CD4-positive, alpha-beta T cell treated with Interleukin-6 at 100 ng/mL for 8 hours (primary cell): ENCODE measurements at places on chromosomes 3 and 15.

DNA sequence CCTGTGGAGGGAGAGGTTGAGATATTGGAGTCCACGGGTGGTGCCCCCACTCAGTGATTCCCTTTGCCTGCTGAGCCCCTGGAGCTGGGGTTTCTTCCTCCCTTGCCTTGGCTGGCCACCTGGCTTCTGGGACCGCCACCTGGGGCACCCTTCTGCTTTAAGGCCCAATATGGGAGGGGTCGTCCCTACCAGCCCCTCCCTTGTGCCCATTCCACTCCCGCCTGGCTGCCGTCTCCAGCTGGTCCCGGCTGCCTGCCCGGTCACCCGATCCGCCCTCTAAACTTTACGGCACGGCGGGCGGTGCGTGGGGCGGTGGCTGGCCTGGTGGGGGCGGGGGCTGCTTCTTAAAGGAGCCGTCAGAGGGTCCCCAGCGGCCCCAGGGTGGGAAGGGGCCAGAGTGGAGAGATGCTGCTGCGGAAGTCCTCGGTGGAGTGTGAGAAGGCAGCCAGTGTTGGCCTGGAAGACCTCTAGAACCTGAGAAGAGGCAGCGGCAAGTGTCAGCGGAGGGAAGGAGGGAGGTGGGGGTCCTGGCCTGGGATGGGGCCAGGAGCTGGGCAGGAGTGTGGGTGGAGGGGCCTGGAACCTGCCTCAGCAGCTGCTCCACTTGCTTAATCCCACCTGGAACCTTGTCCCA is 1.6 kb upstream of the SEMA3B start:
- DNase-seq: no peak

GRCh38 chr15:67512933-67513714 is 7.8 kb upstream of the C15orf61 start:
- no peak for DNase-seq

DNA sequence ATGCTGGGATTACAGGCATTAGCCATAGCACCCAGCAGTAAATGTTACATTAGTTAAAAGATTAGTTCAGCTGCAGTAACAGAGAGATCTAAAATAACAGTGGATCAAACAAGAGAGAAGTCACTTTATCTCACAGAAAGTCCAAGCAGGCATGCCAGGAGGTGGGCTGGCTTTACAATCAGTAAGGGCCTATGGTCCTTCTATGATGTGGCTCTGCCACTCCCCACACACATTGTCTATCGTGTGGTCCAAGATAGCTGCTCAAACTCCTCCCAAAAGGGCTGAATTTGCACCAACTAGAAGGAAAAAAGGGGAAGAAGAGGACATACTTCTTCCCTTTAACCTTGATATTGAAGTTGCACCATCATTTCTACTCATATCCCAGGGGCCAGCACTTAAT is 4.6 kb upstream of the RUVBL1 start:
- no peak for DNase-seq

DNA sequence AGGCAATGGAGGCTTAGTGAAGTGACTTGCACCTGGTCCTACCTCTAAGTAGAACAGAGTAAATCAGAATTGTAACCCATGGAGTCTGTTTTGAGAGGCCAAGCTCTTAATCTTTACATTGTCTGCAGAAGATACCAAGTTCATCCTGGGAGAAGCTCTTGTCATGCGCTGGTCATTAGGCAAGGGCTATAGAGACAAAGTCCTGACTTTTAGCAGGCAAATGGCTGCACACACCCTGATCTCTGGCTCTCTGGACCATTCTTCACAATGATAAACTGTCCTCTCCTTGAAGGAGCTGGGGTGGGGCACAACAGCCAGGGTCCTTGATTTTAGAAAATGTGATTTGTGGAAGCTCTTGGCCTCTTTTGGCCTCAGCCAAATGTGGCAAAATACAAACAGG is 65.4 kb downstream of the MCTP2 start:
- no peak for DNase-seq

DNA sequence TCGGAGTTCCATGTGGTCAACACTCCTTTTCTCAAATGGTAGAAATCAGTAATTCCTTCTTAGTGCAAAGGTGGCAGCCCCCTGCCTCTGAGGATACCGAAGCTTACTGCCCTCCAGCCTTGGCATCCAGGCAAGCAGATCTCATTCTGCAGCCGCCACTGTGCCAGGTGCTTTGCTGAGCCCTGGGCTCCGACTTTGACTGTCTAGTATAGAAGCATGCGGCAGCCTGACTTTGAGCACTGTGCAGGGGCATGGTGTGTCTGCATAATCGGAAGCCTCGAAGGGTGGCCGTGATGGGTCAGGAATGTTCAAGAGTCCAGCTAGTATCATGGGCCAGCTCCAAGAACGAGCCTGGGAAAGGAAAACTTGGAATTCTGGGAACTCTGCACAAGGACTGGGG is 39.7 kb downstream of the ABTB1 start:
- no peak for DNase-seq

GRCh38 chr3:33525232-33525631 is 85.0 kb upstream of the UBP1 start:
- no peak for DNase-seq

GRCh38 chr15:92164327-92165000 is 229.2 kb upstream of the ST8SIA2 start:
- no peak for DNase-seq

DNA sequence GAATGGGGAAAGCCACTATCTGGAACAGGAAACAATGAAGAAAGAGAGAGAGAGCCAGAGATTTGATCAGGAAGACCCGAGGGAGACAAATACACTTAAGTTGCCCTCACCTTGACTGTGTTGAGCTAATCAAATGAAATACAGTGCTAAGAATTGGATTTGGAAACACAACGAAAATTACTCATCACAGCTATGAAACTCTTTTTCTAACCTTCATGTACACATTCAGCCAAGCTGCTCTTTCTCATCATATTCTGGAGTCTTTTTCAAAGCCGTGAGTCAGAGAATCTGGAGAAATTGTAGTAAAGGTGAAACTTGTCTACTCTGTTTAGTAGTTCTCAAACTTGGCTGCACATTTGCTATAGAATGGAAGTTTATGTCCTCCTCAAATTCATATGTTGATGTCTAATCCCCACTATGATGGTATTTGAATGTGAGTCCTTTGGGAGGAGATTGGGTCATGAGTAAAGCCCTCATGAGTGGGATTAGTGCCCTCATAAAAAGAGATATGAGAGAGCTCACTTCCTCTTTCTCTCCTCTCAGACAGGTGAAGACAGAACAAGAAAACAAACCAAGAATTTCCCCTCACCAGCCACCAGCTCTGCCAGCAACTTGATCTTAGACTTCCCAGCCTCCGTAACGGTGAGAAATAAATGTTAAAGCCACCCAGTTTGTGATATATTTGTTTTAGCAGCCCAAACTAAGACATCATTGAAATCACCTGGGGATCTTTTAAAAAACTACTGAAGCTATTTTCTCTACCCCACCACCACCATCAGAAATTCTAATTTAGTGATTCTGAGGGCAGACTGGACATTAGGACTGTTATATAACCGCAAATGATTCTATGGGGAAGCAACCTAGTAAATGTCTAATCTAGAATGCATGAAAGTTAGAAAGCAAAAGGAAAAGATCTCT is 143.6 kb upstream of the GRM7 start:
- no peak for DNase-seq

- DNase-seq: no peak
Measured at GRCh38 chr3:138960417-138960852, 13.4 kb downstream of the FOXL2NB start.

GRCh38 chr3:119626196-119626595 is 28.5 kb downstream of the PLA1A start:
- no peak for DNase-seq

GRCh38 chr3:158053386-158053785 is 52.8 kb downstream of the SHOX2 start:
- no peak for DNase-seq

GRCh38 chr3:141341536-141341935 is 26.8 kb upstream of the ZBTB38 start:
- no peak for DNase-seq

DNA sequence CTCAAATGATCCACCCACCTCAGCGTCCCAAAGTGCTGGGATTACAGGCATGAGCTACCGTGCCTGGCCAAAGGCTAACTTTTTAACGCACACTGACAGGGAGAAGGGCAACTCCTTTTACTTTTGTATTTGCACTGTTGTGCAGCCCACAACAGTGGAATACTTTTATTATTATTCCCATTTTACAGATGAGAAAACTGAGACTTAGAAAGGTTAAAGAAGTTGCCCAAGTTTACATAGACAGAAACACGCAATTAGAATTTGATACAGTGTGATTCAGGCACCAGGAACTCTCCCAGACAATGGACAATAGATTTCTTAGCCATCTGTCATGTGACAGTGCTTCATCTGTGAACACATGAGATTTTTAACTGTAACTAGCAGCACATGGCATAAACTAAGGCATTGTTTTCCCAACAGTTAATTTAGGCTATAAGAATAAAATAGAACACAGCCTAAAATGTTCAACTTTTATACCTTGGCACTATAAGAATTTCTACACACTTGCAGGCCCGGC is 18.8 kb downstream of the STAG1 start:
- DNase-seq: no peak

DNA sequence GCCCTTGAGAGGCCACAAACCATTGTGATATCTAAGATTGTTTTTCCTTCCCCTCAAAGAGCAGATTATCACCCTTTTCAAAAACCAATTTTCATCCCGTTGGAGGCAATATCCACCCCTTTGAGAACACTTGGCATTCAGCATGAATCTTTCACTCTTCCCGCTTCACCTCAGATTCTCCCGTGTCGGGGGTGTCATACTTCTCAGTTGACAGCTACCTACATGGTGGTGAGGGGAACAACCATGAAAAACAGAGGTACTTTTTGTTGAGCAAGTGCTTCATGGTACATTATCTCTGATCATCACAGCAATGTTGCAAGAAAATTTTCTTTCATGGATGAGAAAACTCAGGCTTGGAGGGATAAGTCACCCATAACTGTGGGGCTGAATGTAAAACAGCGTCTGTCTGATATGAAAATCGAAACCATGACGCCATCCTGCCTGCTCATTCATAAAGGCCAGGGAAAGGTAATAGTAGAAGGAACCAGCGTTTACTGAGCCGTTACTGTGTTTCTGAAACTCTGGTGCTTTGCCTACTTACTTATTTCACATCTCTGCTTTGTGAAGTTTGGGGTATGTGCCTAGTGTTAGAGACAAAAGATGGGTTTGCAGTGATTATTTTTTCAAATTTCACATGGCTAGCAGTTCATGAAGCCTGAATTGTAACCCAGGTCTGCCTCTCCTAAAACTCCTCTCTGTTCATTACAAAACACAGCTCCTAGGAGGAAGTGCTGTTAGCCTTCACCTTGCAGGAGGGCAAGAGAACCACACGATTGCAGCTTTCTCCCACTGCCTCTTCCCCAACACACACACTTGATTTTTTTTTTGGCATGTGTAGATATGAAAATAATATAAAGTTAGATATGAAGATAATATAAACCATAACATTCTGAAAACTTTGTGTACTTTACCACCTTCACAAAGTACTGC is 35.4 kb downstream of the SV2B start:
- no peak for DNase-seq

DNA sequence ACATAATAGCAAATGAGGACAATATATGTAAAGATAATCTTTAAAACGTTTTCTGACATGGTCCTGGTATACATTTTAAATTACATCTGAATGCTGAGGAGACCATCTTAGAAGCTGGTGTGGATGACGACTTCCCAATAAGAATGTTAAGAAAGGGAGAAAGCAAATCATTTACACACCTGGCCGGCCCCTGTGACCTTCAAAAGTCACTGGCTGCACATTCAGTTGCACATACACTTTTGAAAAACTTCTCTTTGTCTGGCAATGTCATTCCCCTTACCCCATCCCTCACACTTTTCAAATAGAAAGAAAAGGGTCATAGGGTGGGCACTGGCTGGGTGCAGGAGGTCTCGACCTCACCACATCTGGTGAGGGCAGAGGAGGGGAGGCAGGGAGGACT is 391.0 kb downstream of the MECOM start:
- no peak for DNase-seq

GRCh38 chr3:69433969-69434325 is 48.1 kb upstream of the FRMD4B start:
- DNase-seq: no peak

DNA sequence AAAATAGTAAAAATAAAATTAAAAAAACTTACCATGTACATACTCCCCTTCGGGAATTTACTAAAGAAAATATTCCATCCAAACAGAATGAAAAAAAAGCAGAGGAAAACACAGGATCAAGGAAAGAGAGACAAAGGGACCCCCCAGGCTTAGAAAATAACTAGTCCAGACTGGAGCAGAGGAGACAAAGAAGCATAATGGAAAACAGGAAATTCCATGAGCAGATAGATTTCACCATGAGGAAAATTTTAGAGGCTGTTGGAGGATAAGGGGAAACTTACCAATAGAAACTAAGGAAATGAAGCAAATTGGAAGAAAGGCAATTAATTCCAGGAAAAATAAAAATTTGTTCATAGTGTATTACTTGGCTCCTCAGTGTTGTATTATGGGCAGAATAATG is 36.7 kb downstream of the SLC27A2 start:
- no peak for DNase-seq

DNA sequence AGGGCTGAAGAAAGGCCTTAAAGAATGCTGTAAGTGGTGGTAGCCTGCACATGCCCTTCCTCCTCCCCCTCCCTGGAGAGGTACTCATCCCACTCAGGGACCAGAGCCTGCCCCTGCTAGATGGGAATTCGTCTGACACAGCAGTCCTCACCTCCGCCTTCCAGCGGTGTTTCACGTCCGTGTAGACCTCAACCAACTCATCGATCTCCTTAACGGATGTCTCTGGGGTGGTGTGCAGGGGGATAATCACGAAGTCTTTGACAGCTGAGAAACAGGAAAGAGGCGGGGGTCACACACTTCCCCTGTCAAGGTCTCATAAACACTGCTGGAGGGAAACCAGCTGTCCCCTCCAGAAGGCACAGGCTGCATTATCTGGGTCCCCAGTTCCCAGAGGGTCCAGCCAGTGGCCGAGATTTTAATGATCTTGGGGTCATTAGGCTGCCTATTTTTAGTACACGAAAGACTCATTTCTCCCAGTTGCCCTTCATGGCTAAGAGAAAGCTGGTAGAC is 9.9 kb downstream of the DNASE1L3 start:
- DNase-seq: no peak

DNA sequence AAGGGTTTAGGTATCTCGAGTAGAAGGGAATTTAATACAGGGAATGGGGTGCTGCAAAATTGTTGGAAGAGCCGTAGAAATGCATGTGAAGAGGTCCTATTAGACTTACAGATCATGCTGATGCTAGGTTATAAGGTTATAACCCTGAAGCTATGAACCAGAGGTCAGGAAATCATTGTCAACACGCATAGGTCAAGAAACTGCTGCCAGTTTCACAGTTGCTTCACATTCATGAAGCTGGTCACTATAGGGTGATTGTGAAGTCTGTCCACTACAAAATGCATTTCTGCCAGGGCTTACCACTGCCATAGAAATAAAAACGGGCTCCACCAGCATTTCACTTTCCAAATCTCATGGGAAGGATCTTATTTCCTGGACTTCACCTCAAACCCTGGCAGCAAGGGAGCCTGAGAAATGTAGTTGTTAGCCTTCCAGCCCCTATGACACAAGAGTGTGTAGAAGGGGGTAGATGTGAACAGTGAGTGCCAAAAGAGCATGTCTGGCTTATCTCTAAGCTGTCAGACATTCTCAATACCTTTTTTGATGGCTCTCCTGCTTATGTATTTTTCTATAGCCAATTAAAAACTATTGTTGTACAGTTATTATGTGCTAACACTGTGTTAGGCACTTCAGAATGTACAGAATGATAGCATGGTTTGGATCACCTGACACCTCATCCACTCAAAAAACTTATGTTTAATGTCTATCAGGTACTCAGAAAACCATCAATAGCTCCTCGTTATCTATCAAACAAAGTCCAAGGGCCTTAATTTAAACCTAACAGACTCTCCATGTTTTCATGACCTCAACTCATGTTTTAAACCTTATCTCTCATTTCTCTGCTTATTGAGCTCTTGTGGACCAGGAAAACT is 148.3 kb upstream of the TSC22D2 start:
- DNase-seq: no peak

- no peak for DNase-seq
Measured at GRCh38 chr3:41118461-41119390, 80.6 kb upstream of the CTNNB1 start.
